ENCODE measurements at places on chromosomes 5 and 9.
A peak's percentile ranks its signal among the peaks of the same experiment; 100 is the strongest.

DNA sequence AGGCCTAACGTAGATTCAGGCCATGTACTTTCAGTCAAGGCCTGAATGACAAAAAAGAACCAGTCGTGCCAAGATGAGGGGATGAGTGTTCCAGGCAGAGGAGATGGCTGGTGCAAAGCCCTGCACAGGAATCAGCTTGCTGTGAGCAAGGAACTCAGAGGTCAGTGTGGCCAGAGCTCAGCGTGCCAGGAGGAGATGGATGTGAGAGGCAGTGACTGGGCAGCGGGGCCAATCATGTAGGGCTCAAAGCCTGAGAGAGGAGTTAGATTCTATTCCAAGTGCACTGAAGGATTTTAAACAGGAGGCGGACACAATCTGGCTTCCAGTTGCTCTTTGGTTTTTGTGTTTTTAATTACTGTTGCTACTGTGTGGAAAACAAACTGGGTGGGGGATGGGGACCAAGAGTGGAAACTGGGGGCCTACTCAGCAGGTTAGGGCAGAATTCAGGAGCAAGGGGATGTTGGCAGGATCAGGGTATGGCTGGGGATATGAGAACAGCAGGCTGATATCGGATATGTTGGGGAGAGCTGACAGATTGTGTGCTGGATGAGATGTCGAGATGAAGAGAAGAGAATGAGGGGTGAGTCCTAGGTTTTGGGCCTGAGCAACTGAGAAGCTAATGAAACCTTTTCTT, 64.3 kb downstream of the ANGPTL2 start:
- H3K27me3 ChIP-seq, result no peaks in the 10 kb centered on the region
- no peak overlapping the region for H3K27ac ChIP-seq
- H3K36me3 ChIP-seq, result no peaks in the 10 kb centered on the region
- no peak for DNase-seq

GRCh38 chr5:158256096-158256495, 397.2 kb upstream of the CLINT1 start:
- H3K27me3 ChIP-seq, result no peaks in the 10 kb centered on the region
- no peak overlapping the region for H3K4me3 ChIP-seq
- DNase-seq, result no peak
- H3K27ac ChIP-seq, result no peak overlapping the region

- peaks cover 66% of the 10 kb centered on the region for H3K4me1 ChIP-seq
- DNase-seq, result peak; percentile 11
- no peaks in the 10 kb centered on the region for H3K27me3 ChIP-seq
- H3K36me3 ChIP-seq, result no peaks in the 10 kb centered on the region
- H3K4me3 ChIP-seq, result no peak overlapping the region
- H3K27ac ChIP-seq, result no peak overlapping the region
Observed at GRCh38 chr9:136623842-136624183, 38.9 kb upstream of the EGFL7 start.

GRCh38 chr5:111741278-111741677, 15.7 kb downstream of the NREP start:
- H3K4me3 ChIP-seq, result no peak overlapping the region
- no peaks in the 10 kb centered on the region for H3K27me3 ChIP-seq
- no peak for DNase-seq
- peak overlapping the region; percentile 73 for H3K27ac ChIP-seq
- peaks cover 33% of the 10 kb centered on the region for H3K4me1 ChIP-seq
- H3K36me3 ChIP-seq, result no peaks in the 10 kb centered on the region

DNA sequence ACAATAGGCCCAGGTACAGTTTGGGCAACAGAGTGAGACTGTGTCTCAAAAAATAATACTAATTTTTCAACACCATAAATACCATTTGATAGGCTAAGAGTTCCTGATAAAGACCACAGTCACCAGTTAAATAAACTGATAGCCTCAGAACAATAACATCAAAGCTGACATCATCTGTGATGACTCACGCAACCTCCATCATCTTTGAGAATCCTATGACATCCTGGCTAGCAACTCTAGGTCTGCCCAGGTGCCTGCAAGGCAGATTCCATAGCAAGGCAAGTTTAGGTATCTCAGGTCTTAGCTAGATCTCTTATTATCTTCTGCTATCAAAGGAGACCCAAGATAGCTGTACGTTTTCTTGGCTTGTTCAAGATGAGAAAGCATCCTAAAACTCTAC, 30.5 kb upstream of the UBAP2 start:
- no peak overlapping the region for H3K4me3 ChIP-seq
- H3K27me3 ChIP-seq, result no peaks in the 10 kb centered on the region
- no peaks in the 10 kb centered on the region for H3K36me3 ChIP-seq

GRCh38 chr5:147796556-147797308, 14.2 kb upstream of the JAKMIP2 start:
- H3K27me3 ChIP-seq, result no peaks in the 10 kb centered on the region
- H3K4me1 ChIP-seq, result no peaks in the 10 kb centered on the region
- no peak overlapping the region for H3K27ac ChIP-seq
- no peaks in the 10 kb centered on the region for H3K36me3 ChIP-seq

DNA sequence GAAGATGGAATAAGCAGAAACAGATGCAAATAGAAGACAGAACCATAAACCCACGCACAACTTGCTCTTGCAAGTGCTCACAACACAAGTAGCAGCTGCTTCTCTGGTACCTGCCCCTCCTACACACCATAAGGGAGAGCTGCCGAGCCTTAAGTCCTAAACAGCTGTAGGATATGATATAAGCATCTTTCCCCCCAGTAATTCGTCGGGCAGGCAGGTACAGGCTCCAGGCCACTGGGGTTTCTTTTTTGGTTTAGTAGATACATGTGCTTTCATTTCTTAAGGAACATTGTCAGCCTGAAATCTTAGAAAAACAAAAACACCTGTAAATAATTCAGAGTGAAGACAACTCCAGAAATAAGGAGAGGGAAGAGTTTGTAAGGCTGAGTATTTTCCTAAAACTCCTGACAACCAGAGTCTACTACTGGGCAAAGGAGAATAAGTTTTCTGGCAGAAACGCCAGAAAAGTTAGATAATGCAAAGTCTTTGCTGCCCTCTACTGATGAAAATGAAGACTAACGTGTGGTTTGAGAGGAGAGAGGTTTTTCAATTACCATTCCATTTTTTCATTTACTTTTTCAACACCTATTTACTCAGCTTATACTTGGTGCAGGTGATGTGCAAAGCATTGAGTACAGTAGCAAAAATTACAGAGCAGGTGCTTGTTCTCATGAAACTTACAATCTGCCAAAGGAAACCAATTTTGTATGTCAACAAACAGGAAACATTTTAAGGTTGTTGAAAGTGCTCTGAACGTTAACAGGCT, 20.1 kb upstream of the TCERG1 start:
- no peak for DNase-seq
- H3K36me3 ChIP-seq, result no peaks in the 10 kb centered on the region
- no peak overlapping the region for H3K4me3 ChIP-seq
- H3K4me1 ChIP-seq, result no peaks in the 10 kb centered on the region
- H3K27me3 ChIP-seq, result peaks cover 23% of the 10 kb centered on the region

GRCh38 chr9:124384846-124385245, 30.4 kb downstream of the PSMB7 start:
- H3K36me3 ChIP-seq, result no peaks in the 10 kb centered on the region
- no peak for DNase-seq
- H3K27me3 ChIP-seq, result no peaks in the 10 kb centered on the region

DNA sequence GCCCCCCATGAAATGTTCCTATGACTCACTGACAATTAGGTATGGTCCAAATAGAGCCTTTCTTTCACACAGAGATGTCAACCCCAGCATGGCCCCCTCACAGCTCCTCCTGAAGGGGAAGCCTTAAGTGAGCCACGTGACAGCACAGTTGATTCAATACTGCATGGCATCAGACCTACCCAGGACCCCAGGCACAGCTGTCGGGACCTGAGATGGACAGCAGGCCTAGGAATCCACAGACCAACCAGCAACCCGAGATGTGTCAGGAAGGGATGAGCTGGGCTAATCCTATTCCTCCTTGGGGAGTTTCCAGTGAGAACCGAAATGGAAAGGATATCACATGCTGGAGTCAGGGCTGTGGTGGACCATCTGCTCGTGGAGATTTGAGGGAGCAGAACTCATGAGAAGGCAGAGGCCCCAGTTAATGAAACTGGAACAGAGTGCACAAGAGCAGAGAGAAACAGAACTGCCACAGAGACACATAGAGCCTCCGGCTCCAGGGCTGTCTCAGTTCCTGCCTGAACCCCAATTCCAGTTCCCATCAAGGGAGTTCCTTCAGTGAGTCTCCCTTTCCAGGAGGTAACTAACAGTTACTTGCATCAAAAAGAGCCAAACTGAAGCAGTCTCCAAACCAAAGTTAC, 42.1 kb upstream of the SMIM23 start:
- H3K27ac ChIP-seq, result no peak overlapping the region
- H3K4me1 ChIP-seq, result no peaks in the 10 kb centered on the region
- H3K4me3 ChIP-seq, result no peak overlapping the region
- H3K36me3 ChIP-seq, result no peaks in the 10 kb centered on the region

- no peaks in the 10 kb centered on the region for H3K36me3 ChIP-seq
- peak overlapping the region; percentile 57 for H3K27ac ChIP-seq
- H3K4me3 ChIP-seq, result no peak overlapping the region
- peak; percentile 43 for DNase-seq
Observed at GRCh38 chr9:2559192-2560152, 62.1 kb upstream of the VLDLR start.
